Stomach (tissue), 19 donors: ENCODE measurements at places on chromosomes 4 and X. TPM values are rescaled to one million over a fixed set of nuclear protein-coding genes. Genes with fewer than 3 reads are reported as not detected.

DNA sequence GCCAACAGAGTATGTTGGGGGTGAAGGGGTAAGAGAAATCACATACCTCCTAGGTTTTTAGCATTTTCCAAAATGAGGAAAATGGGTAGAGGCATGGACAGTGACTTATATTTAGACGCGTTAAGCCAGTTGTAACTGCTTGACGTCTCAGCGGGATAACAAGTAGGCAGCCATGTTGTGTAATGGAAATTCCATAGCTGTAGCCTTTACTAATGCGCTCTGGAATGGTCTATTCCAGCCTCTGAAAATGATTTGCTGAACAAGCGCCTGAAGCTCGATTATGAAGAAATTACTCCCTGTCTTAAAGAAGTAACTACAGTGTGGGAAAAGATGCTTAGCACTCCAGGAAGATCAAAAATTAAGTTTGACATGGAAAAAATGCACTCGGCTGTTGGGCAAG lies 135.5 kb downstream of the PTTG2 start:
- DNase-seq: no peak

DNA sequence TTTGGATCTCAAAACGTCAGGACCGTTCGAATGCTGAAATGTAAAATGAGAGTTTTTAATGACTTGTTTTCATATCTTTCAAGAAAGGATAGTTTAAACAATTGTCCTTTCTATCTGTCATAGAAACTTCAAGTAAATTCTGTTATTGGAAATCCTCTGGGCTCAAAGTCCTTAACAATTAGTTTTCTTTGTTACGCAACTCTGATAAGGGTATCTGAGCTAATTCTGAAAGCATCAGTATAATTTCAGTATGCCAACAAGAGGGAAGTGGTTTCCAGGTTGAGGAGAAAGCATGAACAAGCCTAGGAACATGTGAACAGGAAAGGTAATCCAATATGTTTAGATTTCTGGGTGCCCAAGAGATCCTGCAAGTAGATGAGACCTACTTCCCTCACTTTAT lies 22.0 kb downstream of the ADH7 start:
- DNase-seq: peak; percentile 39

- no peak for DNase-seq
These were observed 522.5 kb downstream of the IQCM start for GRCh38 chr4:149293046-149293649.

GRCh38 chrX:13144927-13145655 lies 100.7 kb upstream of the FAM9C start:
- no peak for DNase-seq

- DNase-seq: no peak
These were observed 391.0 kb downstream of the RAB28 start for GRCh38 chr4:13093170-13093569.

- no peak for DNase-seq
These were observed 26.6 kb downstream of the ADRA2C start for GRCh38 chr4:3792813-3793212.

DNA sequence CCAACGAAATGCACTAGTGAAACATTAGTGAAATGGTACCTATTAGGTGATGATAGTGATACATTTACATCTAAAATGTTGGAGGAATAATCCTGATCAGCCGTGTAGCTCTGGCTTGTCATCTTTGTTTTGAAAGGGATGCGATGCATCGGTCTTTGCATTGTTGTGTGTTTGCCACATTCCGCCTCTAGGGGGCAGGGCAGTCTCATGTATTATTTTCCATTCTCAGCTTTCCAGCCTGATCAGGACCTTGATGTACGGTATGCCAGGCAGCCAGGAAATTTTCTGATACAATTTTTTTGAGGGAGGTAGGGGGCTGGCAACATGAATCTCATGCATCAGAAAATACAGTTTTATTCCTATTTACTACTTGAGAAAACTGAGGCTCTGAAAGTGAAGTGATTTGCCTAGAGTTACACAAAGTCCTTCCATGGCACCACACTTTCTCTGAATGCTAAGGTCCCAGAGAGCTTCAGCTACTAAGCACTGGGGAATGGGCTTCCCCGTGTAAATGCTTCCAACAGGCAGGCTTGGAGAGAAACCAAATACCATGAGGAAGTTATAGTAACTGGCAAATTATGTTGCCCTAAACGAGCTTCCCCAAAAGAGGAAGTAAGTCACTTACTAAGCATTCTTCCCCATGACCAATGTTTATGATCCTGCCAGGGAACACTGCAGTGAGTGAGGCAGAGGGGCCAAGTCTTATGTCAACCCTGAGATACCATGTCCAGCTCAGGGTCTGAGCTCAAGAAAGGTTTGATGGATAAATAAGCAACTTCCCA lies 31.8 kb upstream of the IQSEC2 start:
- DNase-seq: peak; percentile 85

DNA sequence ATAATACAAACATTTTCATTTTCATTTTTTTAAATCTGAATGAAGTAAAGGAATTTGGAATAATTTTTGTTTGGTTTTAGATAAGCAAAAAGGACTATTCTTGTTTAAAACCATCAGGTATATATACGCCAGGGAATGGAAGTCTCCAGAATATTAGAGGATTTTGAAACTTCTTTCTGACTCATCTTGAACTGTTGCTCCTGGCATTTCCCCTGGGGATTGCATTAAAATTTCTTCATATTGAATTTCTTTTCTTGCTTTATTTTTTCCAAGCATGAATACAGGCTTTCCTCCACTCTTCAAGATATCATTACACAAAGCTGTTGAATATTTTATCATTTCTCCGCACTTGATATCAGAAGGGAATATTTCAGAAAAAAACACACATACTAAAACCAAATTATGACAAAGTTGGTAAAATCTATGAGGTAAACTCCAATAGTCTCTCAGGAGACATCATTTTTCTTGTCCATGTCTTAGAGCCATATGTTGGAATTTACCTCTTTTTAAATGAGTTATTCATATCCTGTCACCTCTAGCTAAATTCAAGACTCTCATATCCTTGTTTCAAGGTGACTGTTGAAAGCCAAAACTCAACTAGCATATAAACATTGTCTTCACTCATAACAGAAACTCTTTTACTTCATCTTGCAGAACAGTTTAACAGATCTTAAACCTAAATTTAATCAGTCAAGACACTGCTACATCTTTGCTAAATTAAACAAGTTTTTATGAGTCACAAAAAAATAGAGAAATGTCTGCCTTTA lies 20.7 kb upstream of the CSN1S1 start:
- DNase-seq: no peak

DNA sequence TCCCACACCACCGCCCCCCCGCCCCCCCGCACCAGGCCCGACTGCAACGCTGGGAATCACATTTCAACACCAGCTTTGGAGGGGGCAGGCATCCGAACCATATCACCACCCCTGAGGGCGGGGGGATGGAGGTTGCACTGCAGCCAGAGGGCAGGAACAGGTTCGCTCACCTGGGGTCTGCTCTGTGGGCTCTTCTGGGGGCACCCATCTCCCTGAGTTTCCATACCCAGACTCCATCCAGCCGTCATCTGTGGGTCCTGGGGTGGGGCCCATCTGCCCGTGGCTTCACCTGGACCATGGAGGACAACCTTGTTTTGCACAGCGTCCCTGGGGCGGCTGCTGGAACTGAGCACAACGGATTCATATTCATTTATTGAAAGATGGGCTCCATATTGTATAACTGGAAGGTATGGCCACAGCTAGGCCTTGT lies 6.9 kb downstream of the PSAPL1 start:
- peak; percentile 21 for DNase-seq

DNA sequence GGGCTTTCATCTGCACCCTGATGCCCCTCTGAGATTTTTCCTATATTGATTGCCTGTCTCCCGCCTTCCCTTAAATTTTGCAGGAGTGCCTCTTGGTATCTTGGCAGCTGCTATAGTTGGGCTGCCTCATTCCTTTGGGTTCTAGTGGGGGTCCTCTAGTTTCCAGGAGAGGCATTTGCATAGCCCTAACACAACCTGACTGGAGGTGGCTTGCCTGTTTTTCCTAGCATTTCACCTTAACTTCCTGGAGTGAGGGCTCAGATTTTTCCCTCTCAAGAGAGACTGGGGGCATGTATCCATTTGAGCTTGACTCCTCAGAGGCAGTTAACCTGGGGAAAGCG lies 46.0 kb downstream of the UGT2A3 start:
- no peak for DNase-seq

DNA sequence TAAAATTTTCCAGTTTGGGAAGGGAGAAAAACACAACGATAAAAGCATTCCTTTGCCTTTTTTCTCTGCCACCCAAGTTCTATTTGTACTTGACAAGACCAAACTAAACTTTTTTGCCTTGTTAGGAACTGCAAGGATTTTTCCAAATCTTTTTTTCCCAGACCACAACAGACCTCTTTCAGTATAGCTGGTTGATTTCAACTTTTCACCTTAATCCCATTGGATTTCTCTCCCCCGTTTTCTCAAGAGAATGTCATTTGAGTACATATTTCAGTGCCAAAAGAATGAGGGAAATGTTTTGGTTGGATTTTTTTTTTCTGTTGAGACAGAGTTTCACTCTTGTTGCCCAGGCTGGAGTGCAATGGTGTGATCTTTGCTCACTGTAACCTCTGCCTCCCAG lies 18.5 kb upstream of the SGMS2 start:
- no peak for DNase-seq

GRCh38 chrX:38124000-38124399 lies 96.7 kb downstream of the SRPX start:
- no peak for DNase-seq

- no peak for DNase-seq
These were observed 206.4 kb upstream of the BCOR start for GRCh38 chrX:40304115-40304514.

GRCh38 chrX:18677161-18677869 lies 5.4 kb upstream of the RS1 start:
- DNase-seq: peak; percentile 28

DNA sequence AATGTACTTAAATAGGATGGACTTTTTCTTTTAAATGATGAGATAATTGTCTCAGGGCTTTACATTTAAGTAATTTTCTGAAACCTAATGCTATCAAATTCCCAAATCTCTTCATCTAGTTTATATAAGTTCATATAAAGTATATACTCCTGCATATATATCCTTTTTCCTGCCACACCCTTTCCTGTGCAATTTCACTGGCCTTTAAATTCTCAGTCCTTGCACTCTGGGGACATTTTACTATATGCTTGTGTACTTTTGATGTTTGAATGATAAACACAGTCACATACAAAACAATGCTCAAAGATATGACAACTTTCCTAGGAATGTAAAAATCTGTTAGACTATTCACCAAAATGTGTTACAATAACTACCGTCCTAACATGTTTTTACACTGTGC lies 60.1 kb downstream of the NDST4 start:
- no peak for DNase-seq

DNA sequence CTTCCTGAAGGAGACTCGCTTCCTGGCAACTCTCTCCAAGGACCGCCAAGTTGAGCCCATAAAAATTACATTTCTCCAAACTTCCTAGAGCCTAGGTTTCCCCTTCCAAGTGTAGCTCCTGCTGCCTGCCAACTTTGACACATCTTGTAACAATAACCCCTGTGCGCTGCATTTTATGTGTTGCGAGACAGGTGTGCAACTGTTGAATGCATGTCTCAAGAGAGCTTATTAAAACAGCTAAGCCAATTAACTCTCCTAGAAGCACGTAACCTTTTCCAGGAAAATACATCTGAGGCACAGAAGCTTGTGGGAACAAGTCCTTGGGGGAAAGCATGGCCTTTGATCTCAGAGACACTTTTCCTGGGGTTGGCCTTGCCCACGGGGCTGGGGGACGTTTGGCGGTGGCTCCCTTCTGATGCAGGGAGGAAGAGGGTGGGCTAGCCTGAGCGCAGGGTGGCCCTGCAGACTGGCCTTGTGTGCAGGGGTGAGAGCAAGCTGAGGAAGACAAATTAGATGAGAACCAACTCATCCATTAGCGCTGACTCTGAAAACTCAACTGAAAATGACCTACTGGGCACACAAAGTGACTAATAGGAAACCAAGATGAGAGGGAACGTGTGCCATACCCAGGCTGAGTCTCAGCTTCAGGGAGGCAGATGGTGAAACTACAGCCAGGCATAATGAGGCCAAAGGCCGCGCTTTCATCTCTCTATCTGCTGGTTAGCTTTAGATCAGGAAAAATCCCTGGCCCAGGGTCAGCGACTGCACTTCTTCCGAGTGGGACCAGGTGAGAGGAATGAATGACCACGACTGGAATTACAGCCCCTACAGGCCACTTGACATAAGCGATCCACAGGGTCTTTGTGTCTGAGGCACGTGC lies 75.3 kb downstream of the ENPP6 start:
- DNase-seq: no peak

DNA sequence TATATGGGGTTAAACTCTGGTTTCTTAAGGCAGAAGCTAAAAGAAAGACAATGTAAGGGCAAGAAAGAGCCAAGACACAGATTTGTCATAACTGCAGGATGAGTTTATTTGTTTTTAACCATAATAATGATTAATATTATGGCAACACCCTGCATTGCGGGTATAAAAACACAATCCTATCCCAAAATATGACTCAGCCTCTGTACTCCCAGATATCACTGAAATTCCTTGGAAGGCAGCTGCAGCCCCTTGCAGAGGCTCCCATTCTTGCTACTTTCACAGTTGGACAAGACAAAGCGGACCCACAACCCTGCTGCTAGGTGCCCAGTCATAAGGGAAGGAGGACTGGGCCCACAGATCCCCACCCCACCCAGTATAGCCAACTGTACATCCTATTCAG lies 20.4 kb upstream of the FGF16 start:
- DNase-seq: no peak

DNA sequence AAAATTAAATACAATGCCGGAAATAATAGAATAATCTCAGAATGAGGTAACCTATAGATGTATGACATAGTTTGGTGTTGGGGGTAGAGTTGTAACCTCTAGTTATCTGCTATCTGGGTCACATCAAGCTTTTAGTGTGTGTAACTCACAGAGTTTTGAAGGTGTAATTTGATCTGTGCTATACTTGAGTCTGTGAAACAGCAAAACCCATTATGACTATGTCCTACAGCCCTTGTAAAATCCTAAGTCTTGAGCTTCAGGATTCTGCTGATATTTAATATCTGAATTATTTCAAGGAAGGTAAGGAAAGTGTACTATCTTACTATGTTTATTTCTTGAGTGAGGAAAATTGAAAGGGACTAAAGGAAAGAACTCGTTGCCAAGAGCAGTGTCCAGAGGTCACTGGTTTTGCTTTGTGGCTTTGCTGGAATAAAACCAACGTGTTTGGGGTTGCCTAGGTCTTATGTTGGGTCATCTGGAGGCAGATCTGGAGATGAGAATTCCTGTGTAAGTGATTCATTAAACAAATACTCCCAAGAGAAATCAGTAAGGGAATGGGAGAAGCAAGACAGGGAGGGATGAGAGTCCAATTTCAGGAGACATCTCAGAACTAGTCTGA lies 107.8 kb upstream of the CBLL2 start:
- no peak for DNase-seq

GPR143 gene
- 1.5 TPM for total RNA-seq

MCUB gene
- 8.8 TPM for total RNA-seq

GYG2 gene
- total RNA-seq: 6.1 TPM

RAB39B gene
- 0.29 TPM for total RNA-seq

RBMXL3 gene
- not detected for total RNA-seq

INTU gene
- total RNA-seq: 2.3 TPM

SORCS2 gene
- 6.2 TPM for total RNA-seq

NMU gene
- 0.92 TPM for total RNA-seq

GAGE1 gene
- total RNA-seq: not detected

PHKA1 gene
- total RNA-seq: 11.2 TPM
